ENCODE measurements at places on chromosomes 13 and 19.

DNA sequence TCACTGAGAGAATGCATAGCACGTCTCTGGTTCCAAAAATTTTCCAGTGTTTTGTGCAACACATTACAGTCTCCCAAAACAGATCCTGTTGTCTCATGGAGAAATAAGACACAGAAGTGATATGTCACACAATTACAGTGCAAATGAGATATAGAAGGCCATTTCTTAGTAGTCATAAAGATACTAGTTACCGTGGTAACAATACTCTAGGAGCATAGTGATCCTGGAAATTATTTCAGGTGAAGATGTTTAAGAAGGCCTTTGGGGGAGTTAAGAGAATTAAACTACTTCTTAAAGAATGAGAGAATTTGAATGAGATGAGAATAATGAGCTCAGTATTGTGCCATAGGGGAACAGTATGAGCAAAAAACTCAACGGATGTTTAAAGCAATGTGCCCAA, 628.0 kb upstream of the MIR17HG start:
- DNase-seq, result no peak

DNA sequence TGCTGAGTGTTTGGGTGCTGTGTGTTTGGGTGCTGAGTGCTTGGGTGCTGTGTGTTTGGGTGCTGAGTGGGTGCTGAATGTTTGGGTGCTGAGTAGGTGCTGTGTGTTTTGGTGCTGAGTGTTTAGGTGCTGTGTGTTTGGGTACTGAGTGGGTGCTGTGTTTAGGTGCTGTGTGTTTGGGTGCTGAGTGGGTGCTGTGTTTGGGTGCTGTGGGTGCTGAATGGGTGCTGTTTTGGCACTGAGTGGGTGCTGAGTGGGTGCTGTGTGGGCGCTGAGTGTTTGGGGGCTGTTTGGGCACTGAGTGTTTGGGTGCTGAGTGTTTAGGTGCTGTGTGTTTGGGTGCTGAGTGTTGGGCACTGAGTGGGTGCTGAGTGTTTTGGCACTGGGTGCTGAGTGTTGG, 48.5 kb upstream of the F7 start:
- DNase-seq, result no peak

DNA sequence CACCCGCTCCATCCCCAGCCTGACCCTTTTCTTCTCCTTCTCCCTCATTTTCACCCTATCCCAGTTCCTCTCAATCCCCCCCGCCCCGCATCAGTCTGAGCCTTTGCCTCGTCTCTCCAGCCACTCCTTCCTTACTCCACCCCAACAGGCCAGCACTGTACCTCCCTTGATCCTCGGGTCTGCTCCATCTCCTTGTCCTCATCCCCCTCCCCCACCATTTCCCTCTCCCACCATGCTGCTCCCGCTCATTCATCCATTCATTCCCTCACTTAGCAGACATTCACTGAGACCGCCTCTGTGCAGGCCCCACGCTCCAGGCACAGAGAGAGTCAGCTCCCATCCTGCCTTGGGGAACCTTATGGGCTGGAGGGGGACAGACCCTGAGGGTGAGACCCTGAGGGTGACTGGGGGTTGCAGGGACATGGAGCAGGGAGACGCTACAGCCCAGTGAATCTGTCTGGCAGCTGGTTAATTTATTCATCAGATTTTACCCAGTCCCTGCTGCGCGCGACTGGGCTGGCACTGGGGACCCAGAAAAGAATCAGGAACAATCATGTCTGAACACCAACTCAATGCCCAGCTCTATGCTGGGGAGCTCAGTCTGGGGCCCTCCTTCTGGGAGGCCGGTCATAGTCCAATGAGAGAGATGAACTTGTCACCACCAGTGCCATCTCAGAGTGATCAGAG, 881 bp downstream of the ARHGAP33 start:
- DNase-seq, result no peak

GRCh38 chr19:5843295-5843927, 3.9 kb upstream of the FUT6 start:
- no peak for DNase-seq

DNA sequence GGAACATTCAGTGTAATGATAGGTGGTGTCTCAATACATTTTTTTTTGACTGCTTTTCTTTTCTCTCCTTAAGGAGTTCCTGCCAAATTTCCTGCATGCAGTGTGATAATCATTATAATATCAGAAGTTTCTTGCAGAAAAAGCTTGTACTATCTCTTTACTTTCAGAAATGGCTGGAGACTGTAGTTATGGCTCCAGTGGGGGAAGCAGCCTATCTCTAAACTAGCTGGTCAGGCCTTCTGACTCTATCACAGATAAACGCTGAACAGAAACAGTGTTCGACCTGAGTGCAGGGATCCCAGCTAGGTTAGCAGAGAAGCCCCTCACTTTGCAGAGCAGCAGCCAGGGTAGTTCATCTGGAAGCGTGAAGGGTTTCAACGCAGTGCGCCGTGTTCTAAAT, 1.9 kb downstream of the CCNE1 start:
- no peak for DNase-seq

DNA sequence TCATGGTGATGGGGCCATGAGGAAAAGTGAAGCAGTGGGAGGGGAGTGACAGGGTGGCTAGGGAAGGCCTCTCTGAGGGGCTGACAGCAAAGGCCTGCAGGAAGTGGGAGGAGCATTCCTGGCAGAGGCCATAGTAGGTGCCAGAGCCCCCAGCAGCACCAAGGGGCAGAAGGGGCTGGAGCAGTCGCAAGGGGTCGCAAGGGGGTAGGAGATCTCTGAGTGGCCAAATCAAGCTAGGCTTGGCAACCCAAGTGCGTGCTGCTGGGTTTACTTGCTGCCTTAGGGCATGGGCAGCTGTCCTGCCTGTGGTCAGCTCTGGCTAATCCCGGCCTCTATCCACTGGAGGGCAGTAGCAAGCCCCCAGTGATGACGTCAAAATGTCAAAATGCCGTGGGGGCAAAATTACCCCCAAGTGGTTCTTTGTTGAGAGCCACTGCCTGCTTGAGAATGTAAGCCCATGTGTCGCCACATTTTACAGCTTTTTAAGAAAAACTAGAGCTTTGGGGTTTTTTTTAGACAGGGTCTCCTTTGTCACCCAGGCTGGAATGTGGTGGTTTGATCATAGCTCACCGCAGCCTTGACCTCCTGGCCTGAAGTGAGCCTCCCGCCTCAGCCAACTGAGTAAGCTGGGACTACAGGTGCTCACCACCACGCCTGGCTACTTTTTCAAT, 11.8 kb downstream of the CCDC97 start:
- no peak for DNase-seq

DNA sequence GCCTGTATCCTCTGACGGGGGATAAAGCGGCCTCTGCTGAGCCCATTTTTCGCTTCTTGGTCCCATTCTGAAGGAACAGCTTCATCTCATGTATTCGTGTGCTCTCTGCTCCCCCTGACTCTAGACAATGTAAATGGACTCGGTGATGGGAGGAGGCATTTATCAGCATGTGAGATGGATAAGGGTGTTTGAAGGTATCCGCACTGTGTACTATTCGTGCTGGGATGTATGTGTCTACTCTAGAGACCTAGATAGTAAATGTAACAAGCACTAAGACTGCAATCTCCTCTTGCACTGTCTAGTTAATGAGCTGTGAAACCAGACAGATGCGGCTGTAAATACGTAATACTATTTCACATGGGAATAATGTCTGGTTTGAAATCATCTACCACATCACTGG, 134.6 kb upstream of the ARGLU1 start:
- no peak for DNase-seq

DNA sequence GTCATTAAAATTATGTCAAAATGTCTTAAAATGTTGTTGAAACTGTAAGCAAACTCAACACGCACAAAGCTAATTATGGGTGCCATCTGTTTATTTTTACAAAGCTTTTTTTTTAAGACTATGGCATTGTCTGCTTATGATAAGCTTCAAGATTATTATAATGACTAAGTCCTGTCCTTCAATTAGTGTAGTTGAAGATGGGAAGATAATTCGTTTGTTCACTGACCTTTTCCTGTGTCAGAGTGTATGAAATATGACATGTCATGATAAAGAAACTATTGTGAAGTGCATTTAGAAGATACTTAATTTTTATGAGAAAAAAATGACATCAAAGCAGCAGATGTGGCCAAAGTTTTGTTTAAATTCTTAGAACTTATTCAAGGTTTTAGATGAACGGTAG, 211.3 kb downstream of the PCCA start:
- no peak for DNase-seq

DNA sequence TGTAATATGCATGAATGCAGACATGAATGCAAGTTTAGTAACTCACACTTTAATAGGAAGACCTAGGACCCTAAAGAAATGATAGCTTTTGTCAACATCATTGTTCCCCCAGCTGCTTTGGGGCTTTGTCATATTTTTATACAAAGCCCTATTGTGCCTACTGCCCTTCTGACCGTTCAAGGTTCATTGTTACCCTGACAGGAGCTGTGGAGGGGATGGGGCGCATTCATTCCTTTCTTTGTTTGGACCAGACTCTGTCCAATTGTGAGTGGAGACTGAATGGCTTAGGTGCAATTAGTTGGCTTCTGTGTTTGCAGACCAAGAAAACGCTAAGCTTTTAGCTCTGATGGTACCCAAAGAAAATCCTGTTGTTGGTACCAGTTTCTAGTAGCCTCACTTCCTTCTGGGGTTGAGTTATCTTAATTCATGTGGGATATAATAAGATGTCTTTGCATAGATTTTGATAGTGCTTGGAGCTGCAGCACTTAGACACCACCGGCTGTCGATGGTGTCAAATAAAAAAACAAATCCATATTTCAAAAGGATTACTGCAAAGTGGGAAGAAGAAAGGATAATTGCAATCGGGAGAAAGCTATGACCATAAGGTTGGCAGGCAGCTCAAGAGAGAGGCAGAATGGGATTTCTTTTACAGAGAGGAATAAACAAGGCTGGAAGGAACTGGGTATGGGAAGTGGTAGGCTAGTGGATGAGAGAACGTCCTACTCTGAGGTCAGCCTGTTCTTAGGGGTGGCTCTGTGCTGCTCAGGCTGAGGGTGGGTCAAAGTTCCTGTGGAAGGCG, 133.9 kb upstream of the TMTC4 start:
- DNase-seq, result no peak

DNA sequence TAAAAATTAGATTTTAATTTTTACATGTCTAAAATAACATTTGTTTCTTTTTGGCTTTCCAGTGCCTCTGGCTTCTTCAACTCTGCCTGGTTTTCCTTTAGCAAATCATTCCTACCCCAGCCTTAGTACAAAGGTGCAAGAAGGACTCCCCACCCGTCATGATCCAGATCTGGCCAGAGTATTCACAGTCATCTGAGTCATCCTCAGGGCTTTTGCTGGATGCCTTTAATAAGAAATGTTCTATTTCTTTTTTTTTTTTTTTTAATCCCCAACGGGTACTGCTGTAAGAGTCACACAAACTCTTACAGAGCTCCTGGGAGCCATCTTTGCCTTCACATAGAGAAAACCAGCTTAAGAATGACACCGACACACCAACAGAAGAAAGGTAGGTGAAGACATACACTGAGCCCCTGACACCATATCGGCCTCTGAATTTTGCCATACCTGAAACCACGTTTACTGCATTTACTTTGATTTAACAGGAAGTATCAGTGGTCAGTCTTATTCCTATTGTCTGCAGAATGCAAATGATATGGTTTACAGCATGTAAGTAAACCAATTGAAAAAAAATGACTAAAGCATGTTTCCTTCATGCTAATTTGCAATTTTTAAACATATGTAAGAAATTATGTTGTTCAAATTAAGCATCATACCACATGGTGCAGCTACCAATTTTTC, 184.4 kb downstream of the NALCN start:
- no peak for DNase-seq

Measured in activated T-cell treated with anti-CD3 and anti-CD28 coated beads for 4 hours (primary cell).